ENCODE measurements at places on chromosomes 16 and 17.

- peak; percentile 75 for DNase-seq
Measured at GRCh38 chr17:8120520-8121406, 2.4 kb upstream of the ALOXE3 start.

DNA sequence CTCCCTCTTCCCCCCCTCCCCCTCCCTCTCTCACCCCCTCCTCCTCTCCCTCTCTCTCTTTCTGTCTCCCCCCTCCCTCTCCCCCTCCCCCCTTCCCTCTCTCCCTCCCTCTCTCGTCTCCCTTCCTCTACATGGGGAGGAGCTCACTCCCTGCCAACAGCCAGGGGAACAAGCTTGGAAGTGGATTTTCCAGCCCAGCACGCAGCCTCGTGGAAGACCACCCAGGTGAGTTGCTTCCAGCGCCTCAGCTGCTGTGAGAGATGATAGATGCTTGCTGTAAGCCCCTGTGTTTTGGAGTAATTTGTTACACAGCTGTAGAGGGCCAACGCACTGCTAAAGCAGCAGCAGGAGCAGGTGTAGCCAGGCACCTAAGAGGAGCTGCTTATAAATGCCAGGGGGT is 20.8 kb downstream of the ACTG1 start:
- no peak for DNase-seq

DNA sequence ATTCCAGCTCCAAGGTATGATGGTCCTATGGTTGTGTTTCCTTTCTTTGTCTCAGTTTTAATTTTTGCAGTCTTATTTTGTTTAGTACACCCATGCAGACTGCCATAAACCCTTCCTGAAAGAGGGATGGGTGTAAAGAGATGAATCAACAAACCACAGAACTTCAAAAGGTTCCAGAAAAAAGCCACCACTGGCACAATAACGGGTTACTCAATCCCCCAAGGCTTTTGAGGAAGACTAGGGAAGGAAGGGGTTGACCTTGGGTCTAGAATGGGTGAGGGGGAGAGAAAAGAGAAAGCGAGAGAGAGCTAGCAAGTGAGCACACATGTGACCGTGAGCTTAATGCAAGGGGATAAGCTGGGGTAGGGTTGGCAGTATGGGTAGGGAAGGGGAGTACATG is 168.1 kb downstream of the XYLT1 start:
- no peak for DNase-seq

DNA sequence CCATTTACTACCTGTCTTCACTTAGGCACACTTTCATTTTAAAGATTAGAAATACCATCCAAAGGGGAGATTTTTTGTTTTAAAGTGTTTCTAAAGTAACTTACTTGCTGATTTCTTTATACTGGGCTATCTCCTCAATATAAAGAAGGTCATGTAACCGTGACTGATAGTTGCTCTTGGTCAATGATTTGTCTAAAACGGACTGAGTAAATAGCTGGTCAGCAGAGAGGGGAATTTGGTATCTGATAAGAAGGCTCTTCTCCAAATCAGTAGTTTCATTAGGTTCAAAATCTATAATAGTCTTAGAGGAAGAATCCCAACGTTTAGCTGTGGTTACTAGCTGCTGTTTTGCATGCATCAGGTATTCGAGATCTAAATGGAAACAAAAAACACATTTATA is 66.4 kb downstream of the HELZ start:
- no peak for DNase-seq

DNA sequence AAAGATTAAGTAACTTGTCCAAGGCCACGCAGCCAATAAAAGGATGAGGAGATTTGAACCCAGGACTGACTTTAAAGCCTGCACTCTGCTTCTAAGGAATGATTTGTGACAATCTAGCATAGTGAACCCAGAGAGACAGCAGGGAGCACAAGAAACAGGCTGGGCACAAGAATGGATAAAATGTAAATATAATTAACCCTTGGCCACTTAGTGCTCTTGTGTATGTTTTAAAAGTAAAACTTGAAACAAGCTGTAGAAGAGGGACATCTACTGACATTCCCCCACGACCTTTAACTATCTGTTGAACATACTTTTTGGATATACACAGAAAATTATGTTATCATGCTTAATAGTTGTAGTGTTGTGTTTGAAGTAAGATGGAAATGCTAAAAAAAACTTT is 141.9 kb upstream of the PMFBP1 start:
- no peak for DNase-seq

GRCh38 chr16:81634380-81635062 is 144.6 kb upstream of the PLCG2 start:
- no peak for DNase-seq

DNA sequence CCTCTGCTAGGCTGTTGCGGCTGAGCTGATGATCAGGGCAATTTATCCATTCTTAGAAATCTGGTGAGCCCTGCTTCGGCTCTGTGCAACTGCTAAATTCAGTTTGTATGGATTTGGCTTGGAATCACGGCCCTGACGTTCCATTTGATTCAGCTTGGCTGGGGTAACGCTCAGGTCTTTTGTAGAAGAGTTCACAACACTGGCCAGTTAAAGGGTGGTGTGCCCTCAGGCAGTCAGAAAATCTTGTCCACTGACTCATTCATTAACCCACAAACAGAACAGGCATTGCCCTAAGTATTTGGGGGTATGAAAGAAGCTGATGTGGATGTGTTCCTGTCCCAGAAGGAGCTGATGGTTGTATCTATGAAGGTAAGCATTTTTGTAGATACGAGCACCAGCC is 53.9 kb downstream of the GNAO1 start:
- DNase-seq = no peak

GRCh38 chr17:75834928-75835653 is 9.1 kb downstream of the UNC13D start:
- DNase-seq = no peak

Data from HAP-1 (cell line).